ENCODE measurements at places on chromosomes 1 and 21.

- DNase-seq: no peak
Observed at GRCh38 chr1:10852018-10852417, 55.6 kb upstream of the CASZ1 start.

DNA sequence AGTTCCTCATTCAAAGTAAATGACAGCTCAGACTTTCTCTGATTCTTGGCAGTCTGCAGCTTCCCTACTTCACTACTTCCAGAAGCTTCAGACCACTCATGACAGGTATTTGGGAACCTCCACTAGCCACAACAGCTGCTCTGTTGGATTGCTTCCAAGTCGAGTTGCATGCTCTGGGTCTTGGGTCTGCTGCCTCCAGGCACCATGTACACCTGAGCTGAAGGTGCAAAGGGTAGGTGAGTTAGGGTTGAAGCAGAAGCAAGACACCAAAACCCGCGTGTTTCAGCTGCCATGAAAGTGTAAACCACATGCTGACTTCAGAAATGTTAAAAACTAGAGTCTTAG is 62.7 kb downstream of the ZNF684 start:
- DNase-seq: no peak

DNA sequence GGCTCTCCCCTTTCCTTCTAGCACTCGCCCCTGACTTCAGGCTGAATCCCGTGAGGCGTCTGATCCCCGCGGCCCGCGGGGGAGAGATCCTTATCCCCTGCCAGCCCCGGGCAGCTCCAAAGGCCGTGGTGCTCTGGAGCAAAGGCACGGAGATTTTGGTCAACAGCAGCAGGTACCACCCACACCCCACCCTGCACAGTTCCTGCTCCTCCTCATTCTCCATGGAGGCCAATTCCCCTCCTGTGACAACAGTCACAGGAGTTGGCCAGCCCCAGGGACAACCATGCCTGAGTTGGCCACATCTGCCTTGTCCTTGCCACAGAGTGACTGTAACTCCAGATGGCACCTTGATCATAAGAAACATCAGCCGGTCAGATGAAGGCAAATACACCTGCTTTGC is 20.0 kb downstream of the TMEM81 start:
- no peak for DNase-seq

- DNase-seq: no peak
Observed at GRCh38 chr1:231040019-231040799, at the start of gene FAM89A. Gene FAM89A (minus strand): TSS chr1:231040254. CDS start chr1:231040211, 43 bp downstream.

DNA sequence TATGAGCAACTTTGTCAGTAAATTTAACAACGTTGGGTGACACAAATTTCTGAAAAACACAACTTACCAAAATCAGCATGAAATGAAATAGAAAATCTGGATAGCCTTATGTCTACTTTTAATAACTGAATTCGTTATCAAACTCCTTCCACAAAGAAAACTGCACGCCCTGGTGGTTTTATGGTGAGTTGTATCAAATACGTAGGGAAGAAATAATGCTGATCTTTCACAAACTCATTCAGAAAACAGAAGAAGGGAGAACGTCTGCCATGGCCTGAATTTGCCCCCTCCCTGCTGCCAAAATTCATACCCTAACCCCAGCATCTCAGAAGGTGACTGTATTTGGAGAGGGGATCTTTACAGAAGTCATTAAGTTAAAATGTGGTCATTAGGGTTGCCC is 50.0 kb upstream of the COL18A1 start:
- no peak for DNase-seq

DNA sequence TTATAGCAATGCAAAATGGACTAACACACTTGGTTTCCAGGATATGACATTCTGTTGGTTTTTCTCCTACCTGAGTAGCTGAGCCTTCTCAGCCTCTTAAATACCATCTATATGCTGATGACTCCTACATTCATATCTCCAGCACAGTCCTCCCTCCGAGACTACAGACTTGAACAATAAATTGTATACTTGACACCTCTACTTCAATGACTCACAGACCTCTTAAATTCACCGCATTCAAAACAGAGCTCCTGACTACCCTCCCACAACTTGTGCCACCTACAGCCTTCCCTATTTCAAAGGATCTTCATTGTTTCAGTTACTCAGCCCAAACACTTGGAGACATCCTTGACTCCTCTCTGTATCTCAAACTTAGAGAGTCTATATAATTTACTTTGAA is 66.8 kb upstream of the ASB17 start:
- no peak for DNase-seq

GRCh38 chr1:242185731-242186130 is 186.8 kb upstream of the MAP1LC3C start:
- DNase-seq: no peak

DNA sequence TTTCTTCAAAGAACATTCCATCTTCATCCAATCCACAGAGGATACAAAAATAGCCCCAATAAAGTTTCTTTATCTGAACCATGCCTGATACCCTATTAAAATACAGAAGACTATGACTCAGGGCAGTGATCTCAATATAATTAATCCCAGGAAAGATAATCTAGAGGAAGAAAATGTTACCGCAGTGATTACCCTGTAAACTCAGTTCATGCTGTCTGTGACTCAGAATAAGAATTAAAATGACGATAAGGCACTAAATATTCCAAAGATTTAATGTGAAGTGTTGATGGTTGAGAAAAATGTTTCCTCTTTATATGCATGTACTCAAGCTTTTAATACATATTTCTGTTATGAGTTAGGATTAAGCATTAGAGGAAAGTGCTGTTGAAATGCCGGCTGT is 88.6 kb upstream of the LYPLAL1 start:
- DNase-seq: no peak

- DNase-seq: no peak
Observed at GRCh38 chr1:101310506-101310905, 73.7 kb downstream of the S1PR1 start.

GRCh38 chr1:54510715-54511270 is 37.2 kb upstream of the ACOT11 start:
- DNase-seq: no peak

GRCh38 chr1:46587069-46587468 is 17.0 kb downstream of the MKNK1 start:
- no peak for DNase-seq

GRCh38 chr1:195789321-195789720 is 818.9 kb downstream of the KCNT2 start:
- DNase-seq: no peak

DNA sequence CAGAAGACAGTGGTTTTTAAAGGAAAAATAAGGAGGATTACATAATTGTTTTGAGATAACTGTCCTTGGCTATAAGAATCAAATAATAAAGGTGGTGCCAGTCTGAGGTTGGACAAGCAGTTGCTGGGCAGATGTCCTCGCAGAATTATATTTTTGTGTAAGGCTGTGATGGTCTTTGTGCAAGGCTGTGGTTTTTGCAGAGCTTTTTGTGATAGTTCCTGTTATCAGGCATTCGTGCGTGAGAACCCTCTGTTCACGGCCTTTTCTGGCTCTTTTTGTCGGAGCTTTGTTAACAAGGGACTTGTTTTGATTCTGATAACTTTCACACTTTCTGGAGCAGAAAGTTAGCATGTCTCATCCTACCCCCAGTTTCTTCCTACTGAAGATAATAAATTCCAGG is 33.4 kb downstream of the SH3BP5L start:
- DNase-seq: no peak
